ENCODE measurements at places on chromosomes 4 and X.

GRCh38 chr4:48944756-48945241 is 38.2 kb upstream of the OCIAD2 start:
- peak; percentile 12 for DNase-seq

DNA sequence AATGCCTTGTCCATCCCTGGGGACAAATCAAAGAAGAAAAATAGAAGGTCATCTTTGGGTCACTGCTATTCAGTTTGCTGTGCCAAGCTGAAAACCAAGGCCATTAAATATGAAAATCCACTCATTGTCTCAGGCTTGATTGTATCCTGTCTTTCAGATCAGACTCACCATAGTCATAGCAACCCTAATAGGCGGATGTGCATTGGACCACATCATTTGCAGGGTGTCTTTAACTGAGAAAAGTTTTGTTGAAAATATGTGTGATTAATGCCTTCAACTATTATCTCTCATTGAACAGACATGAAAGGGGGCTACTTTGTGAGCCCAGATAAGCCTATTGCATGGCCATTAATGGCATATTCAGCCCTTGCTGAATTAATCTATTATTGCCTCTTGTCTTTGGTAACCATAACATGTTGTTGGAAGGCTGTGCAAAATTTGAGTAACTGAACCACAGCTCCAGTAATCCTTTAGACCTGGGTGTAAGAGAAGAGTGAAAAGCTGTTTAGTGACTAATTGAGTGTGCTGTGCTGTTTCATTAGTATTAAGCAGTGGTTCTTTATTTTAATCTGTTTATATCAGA is 453.6 kb upstream of the EPHA5 start:
- no peak for DNase-seq

DNA sequence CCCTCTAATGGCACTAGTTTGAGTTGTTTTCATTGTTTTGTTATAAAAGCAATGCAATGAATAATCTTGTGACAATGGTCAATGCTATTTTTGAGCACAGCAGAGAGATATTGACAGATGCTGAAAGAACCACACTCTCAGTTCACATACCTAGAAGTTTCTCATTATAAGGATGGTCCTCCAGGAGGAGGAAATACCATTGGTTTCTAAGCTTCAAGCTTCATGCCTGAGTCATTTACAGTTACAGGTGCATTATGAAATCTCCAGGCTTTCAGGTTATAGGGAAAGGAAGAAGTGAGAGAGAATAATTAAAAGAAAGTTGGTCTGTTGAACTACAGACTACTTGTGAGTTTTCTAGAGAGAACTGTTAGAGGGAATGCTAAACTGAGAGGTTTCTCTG is 75.3 kb downstream of the PWWP3B start:
- DNase-seq = no peak

DNA sequence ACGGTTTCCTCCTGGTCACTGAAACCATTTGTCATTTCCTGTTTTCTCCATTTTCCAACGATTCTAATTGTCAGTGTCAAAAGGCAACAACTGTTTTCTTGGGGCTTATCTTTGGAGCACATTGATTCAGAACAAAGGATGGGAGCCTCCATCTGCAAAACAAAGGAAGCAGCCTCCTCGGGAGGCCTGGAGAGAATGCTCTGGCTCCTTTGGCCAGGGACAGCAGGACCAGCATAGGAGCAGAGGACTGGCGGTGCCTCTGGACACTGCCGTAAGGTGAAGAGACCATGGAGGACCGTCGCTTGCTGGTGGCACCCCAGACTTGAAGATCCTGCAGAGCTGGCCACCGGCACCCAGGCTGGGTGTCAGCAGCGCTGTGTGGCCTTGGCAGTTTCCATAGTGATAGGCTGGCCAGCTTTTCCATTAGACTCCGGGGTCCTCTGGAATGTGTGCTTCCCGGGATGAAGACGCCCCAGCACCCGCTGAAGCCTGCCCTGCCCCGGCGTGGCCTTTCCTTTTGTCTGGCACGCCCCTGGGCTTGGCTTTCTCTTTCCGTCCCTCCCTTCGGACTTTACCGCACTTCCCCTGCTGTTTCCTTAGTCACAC is 61.1 kb upstream of the MTM1 start:
- peak; percentile 54 for DNase-seq
